ENCODE measurements at places on chromosomes 2 and 18.
A peak's percentile ranks its signal among the peaks of the same experiment; 100 is the strongest.

DNA sequence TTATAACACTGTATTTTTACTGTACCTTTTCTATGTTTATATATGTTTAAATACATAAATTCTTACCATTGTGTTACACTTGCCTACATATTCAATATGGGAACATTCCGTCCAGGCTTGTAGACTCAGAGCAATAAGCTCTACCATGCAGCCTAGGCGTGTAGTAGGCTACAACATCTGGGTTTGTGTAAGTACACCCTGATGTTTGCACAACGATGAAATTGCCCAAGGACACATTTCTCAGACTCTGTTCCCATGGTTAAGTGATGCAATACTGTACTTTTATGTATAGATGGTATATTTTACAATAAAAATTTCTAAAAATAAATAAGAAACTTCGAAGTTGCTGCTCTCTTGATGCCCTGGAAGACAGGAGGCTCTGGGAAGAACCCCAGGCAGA lies 38.4 kb downstream of the YPEL5 start:
- no peaks in the 10 kb centered on the region for H3K36me3 ChIP-seq
- H3K27ac ChIP-seq: no peak overlapping the region
- no peaks in the 10 kb centered on the region for H3K4me1 ChIP-seq
- H3K4me3 ChIP-seq: no peak overlapping the region
- H3K27me3 ChIP-seq: no peaks in the 10 kb centered on the region
- no peak for DNase-seq

- H3K27ac ChIP-seq: peak overlapping the region; percentile 31
- no peak for DNase-seq
- no peaks in the 10 kb centered on the region for H3K27me3 ChIP-seq
- no peaks in the 10 kb centered on the region for H3K4me1 ChIP-seq
These were observed 154.9 kb downstream of the AQP4 start for GRCh38 chr18:26710470-26711096.

DNA sequence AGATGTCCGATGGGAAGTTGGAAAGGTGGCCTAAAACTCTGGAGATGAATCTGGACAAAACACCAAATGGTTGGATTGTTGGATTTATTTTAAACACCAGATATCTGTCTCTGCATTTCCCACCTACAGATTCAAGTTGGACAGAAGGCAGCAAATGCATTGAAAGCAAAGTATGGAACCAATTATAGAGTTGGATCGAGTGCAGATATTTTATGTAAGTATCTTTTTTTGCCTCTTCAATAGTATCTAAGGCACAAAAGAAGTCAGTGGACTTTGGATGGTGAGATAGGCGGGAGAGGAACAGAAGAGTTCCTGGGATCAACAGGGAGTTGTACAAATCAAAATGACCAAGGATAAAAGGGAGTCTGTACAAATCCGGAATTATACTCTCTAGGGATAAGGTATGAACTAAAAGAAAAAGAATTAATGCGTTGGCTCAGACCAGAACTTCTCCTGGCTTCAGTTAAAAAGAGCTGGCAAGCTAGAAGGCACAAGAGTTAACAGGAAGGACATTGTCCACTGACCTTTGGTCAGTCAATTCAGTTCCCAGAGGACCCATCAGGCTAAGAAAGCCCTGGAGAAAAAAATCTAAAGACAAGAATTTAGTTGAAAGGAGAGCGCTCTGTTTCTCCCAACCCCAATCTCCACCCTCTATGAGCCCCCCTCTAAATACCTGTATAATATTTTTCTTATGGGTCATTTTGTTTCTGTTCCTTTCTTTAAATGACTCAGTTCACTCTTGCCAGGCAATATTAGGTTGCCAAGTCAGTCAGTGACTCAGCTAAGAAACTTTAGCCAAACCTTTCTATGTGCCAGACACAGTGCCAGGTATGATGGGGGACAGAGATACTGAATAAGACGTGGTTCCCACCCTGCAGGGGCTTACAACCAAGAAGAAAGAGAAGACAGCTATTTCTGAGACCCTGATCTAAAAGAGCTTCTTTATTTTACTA lies 29.1 kb downstream of the CPO start:
- H3K27ac ChIP-seq: no peak overlapping the region
- no peaks in the 10 kb centered on the region for H3K36me3 ChIP-seq
- no peak for DNase-seq
- no peaks in the 10 kb centered on the region for H3K27me3 ChIP-seq
- H3K4me3 ChIP-seq: no peak overlapping the region

DNA sequence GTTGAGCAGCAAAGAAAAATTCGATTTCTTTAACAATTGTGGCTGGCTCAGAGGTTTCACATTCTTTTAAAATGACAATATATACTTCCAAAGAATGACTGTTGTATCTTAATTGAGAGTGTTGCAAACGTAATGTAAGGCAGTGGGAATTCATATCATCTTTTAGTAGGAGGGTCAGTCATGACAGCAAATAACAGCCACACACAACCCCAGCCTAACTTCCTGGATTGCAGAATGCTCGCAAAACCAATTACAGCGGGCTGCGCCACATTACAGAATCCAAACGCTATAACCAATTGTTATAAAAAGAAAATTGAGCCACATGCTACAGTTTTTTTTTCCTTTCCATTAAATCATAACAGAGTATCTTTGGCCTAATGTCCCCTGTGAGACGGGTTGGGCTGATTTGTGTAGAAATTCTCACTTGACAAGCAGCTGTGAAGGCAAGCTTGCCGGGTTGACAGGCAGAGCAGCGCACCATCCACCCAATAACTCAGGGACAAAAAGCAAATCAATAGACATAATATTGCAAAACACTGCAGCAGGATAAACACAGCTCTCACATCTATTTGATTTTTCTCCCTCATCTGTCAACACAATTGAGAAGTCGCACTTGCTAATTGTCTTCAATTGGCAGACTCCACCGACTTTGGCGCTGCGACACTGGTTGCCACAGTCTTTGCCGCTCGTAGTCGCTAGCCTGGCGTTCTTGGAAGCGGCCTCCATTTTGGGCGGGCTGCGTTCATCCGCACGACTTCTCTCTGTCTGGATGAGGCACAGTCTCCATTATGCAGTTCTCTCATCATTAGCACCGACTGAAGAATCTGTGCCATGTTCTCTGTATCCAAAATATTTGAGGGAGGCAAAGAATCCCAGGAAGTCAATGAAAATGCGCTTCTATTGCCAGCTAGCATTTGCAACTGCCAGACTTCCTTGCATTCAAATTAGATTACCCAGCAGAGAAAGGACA lies 95.0 kb upstream of the CCDC68 start:
- H3K27ac ChIP-seq: no peak overlapping the region
- no peaks in the 10 kb centered on the region for H3K4me1 ChIP-seq
- H3K36me3 ChIP-seq: no peaks in the 10 kb centered on the region
- H3K27me3 ChIP-seq: no peaks in the 10 kb centered on the region

- no peak for DNase-seq
- H3K4me1 ChIP-seq: no peaks in the 10 kb centered on the region
- H3K36me3 ChIP-seq: no peaks in the 10 kb centered on the region
These were observed 44.5 kb downstream of the KCNF1 start for GRCh38 chr2:10956006-10956790.

DNA sequence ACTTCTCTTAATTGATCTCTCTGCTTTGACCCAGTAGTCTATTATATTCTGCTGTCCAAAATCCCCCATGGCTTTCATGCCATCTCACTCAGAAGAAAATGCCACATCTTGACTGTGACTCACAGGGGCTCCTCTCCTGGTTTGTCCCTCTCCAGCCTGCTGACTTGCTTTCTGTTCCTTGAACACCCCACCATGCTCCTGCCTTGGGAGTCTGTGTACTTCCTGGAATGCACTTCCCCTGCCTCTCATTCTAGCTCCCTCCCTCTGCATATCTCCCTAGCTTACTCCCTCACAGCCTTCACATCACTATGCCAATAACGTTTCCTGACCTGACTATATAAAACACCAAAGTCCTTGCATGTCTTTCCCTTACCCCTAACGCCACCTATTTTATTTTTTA lies 167.2 kb downstream of the TRIB2 start:
- H3K4me1 ChIP-seq: peaks cover 9% of the 10 kb centered on the region
- no peak for DNase-seq
- no peak overlapping the region for H3K4me3 ChIP-seq
- no peaks in the 10 kb centered on the region for H3K36me3 ChIP-seq

- no peak overlapping the region for H3K4me3 ChIP-seq
- H3K27me3 ChIP-seq: peaks cover 72% of the 10 kb centered on the region
- no peaks in the 10 kb centered on the region for H3K36me3 ChIP-seq
- no peaks in the 10 kb centered on the region for H3K4me1 ChIP-seq
- H3K27ac ChIP-seq: no peak overlapping the region
These were observed 82.2 kb downstream of the CELF4 start for GRCh38 chr18:37483221-37483971.

DNA sequence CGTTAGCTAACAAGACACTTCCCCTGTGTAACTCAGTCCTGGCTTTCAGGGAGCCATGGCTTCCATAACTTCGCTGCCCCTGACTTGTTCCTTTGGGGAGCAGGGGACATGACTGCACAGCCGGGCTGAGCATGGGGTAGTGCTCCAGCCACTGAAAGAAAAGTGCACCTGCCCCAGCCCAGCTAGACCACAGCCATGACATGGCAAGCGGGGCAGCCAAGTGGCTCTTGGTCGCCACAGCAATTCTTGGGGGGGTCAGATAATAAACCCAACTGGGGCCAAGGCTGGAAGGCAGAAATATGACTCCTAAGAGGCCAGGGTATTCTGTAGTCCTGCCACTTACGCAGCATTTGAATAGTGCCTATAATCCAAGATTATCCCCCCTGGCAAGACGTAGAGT lies 289.1 kb downstream of the GBX2 start:
- H3K36me3 ChIP-seq: no peaks in the 10 kb centered on the region
- no peak for DNase-seq
- no peak overlapping the region for H3K4me3 ChIP-seq
- H3K4me1 ChIP-seq: no peaks in the 10 kb centered on the region
- H3K27me3 ChIP-seq: no peaks in the 10 kb centered on the region
- H3K27ac ChIP-seq: no peak overlapping the region

- no peaks in the 10 kb centered on the region for H3K27me3 ChIP-seq
- no peak overlapping the region for H3K4me3 ChIP-seq
- H3K4me1 ChIP-seq: no peaks in the 10 kb centered on the region
- no peak for DNase-seq
These were observed 213.7 kb downstream of the KCNJ3 start for GRCh38 chr2:154912215-154912614.

DNA sequence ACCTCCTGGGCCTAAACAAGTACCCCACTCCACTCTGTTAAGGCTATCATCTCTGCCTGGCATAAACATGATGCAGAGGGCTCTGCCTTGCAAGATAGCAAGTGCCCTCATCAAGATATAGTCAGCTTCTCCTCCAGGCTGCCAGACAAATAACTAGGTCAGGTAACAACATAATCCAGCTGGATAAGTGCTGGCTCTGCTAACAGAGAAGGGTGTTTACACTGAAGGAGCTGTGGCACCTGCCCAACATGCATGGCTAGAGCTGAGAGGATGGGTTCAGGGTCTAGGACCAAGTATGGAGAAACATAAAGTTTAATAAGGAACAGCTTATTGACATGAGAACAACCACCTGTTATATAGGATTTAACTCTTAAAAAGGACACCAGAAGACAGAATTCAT lies 42.8 kb downstream of the DLGAP1 start:
- no peak for DNase-seq
- H3K4me3 ChIP-seq: no peak overlapping the region
- H3K4me1 ChIP-seq: no peaks in the 10 kb centered on the region
- H3K27me3 ChIP-seq: no peaks in the 10 kb centered on the region
- no peak overlapping the region for H3K27ac ChIP-seq
- H3K36me3 ChIP-seq: no peaks in the 10 kb centered on the region

GRCh38 chr2:7116511-7116910 lies 199.3 kb downstream of the RNF144A start:
- no peak overlapping the region for H3K27ac ChIP-seq
- H3K27me3 ChIP-seq: no peaks in the 10 kb centered on the region
- H3K4me3 ChIP-seq: no peak overlapping the region
- DNase-seq: no peak

- H3K4me1 ChIP-seq: no peaks in the 10 kb centered on the region
- no peak overlapping the region for H3K4me3 ChIP-seq
- no peaks in the 10 kb centered on the region for H3K27me3 ChIP-seq
- H3K36me3 ChIP-seq: peaks cover 96% of the 10 kb centered on the region
These were observed 45.9 kb downstream of the CTDP1 start for GRCh38 chr18:79725486-79725885.

GRCh38 chr2:68765739-68766375 lies 31.2 kb downstream of the ARHGAP25 start:
- no peaks in the 10 kb centered on the region for H3K36me3 ChIP-seq
- H3K4me1 ChIP-seq: peaks cover 93% of the 10 kb centered on the region
- H3K27me3 ChIP-seq: no peaks in the 10 kb centered on the region
- H3K4me3 ChIP-seq: no peak overlapping the region
- H3K27ac ChIP-seq: peak overlapping the region; percentile 91

GRCh38 chr2:59575191-59575590 lies 978.3 kb downstream of the BCL11A start:
- H3K4me1 ChIP-seq: no peaks in the 10 kb centered on the region
- no peak for DNase-seq
- no peaks in the 10 kb centered on the region for H3K27me3 ChIP-seq
- no peaks in the 10 kb centered on the region for H3K36me3 ChIP-seq
- no peak overlapping the region for H3K27ac ChIP-seq

- peak overlapping the region; percentile 96 for H3K27ac ChIP-seq
- H3K4me1 ChIP-seq: peaks cover 52% of the 10 kb centered on the region
- H3K36me3 ChIP-seq: no peaks in the 10 kb centered on the region
- no peaks in the 10 kb centered on the region for H3K27me3 ChIP-seq
- peak overlapping the region; percentile 42 for H3K4me3 ChIP-seq
- no peak for DNase-seq
These were observed 129.5 kb upstream of the PELI1 start for GRCh38 chr2:64273524-64274398.

DNA sequence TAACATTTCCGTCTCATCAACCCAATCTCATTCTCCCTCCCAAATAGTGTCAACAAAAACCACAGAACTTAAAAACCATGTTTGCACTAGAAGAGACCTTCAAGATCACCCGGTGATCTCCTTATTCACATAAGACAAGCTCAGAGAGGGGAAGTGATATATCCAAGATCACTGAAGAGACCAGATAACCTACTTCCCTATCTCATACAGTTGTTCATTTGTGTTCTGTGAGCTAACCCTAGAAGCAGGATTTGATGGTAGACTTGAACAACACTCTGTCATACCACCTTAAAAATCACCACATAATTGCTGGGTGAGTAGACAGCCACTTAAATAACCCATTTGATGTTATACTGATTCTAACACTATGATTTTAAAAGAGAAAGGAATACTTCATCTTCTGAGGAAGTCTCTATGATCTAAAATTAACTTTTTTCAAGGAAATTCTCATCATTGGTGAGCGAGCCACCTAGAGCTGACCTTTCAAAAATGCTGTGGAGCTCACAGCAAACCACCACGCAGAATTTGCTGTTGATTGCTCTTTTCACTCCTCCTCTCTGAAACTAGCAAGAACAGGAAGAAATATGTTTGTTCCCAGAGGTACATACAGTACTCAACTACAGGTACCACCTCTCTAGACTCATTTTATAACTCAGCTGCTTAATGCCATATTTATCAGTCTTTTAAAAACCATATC lies 15.1 kb downstream of the AAK1 start:
- no peak overlapping the region for H3K4me3 ChIP-seq
- no peaks in the 10 kb centered on the region for H3K27me3 ChIP-seq
- peaks cover 65% of the 10 kb centered on the region for H3K4me1 ChIP-seq
- peak overlapping the region; percentile 7 for H3K27ac ChIP-seq
- H3K36me3 ChIP-seq: no peaks in the 10 kb centered on the region
